ENCODE measurements at places on chromosomes 7 and 10. TPM values are rescaled to one million over a fixed set of nuclear protein-coding genes. Genes with fewer than 3 reads are reported as not detected.

PROSER2 gene
- total RNA-seq: 1.5 TPM

C10orf53 gene
- total RNA-seq: not detected

PITX3 gene
- not detected for total RNA-seq

- DNase-seq: no peak
Measured at GRCh38 chr7:116876664-116877442, 14.5 kb downstream of the CAPZA2 start.

DNA sequence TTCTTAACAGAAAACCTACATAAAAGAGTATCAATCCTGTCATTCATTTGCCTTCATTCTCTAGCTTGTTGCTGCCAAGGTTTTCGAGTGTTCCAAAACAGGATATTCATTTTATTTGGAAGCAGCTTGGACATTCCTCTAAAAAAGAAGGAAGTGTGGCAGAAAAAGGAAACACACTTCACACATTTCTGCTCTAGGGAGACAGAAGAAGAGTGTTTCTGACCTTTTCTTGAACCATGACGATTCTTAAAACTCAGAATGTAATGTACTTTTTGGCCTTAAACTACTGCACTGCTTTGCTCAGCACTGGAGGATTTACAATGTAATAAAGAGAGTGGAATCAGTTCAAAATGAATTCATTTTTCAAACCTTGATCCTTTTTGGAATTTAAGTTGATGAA is 81.3 kb downstream of the SEMA3A start:
- DNase-seq: no peak

GRCh38 chr7:84510505-84510904 is 315.9 kb upstream of the SEMA3A start:
- DNase-seq: no peak
